GM12892 (cell line): ENCODE measurements at places on chromosomes 7 and 10.

- no peak for DNase-seq
Measured at GRCh38 chr10:269440-270074, 134.3 kb downstream of the ZMYND11 start.

GRCh38 chr7:82957521-82957920 is 205.2 kb downstream of the PCLO start:
- no peak for DNase-seq

DNA sequence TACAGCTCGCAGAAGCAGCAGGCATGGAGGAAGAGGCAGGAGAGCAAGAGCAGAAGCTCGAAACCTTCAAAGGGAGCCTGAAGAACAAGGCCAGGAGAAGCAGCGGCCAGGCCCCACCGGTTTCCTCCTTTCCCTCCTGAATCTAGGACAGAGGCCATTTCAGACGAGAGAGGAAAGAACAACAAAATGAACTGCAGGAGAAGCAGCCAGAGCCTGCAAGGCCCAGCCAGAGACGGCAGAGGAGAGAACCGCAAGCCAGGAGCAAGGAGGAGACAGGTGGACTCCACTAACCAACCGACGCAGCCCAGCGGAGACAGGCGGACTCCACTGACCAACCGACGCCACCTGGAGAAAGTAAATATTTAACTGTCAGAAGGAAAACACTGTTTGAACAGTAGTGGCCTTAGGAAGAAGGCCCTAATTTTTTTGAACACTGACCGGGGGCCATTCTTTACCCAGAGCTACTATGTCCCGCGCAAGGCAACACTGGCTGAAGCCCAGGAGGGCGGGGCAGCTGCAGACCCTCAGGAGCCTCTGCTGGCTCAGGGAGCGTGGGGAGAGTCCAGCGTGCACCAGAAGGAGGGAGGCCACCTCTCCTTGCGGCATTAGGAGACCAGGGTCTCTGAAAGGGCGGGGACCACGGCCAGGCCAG is 559.2 kb downstream of the PTPRN2 start:
- DNase-seq = no peak

- no peak for DNase-seq
Measured at GRCh38 chr10:129773359-129773990, 190.6 kb downstream of the EBF3 start.

- DNase-seq = no peak
Measured at GRCh38 chr10:57186201-57186600, 825.1 kb upstream of the ZWINT start.

- no peak for DNase-seq
Measured at GRCh38 chr10:74575191-74575720, 251.1 kb upstream of the KAT6B start.

DNA sequence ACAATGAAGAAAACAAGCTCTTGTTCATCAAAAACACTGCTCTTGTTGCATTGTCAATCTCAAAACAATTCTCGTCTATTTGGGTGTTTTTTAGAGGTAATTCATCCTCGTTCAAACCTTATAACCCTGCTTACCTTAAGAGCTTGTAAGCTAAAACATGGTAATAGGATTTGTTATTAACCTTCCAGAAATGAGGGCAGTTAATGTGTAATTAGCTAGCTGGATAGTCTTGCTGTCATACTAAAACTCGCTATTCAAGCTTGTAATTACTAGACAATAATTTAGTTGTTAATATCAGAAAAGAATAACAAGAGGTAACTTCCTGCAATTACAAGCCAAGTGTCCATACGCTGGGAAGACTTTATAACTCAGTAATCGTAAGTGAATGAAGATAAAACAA is 101.6 kb downstream of the UBE2H start:
- no peak for DNase-seq

GRCh38 chr10:58086144-58086762 is 181.4 kb downstream of the IPMK start:
- DNase-seq = no peak

DNA sequence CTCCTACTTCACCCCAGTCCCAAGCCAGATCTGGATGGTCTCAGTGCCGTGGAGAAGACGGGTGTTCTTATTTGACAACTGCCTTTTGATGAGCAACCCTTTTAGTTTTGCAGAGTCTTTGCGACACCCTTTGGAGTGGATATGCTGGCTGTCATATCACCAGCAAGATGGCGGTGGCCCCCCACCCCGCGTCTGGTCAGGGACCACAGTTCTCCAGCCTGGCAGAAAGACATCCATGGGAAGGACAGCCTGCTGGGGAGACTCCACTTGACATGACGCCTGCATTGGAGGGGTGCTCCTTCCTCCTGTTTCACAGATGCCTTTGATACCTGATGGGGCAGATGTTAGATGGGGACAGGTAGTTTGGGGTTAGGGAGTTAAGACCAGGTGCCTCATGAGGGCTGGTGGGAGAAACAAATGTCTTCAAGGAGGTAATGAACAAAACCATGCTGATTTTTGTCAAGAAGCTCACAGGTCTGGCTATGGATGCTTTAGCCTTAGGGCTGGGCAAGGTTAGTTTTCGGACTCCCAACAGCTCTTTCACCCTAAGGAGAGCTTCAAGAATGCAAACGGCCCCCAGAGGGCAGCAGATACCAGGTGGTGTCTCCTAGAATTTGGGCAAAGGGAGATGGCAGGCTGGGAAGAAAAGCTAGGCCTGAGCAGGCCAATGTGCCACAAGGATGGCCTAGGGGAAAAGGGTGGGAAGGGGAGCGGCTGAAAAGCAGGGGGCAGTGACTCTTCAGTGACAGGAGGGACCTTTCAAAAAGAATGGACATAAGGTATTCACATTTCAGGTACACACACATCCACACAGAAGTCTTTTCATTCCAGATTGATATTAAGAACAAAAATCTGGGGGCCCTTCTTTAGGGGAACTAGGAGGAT is 95.2 kb downstream of the CLEC2L start:
- DNase-seq = no peak

DNA sequence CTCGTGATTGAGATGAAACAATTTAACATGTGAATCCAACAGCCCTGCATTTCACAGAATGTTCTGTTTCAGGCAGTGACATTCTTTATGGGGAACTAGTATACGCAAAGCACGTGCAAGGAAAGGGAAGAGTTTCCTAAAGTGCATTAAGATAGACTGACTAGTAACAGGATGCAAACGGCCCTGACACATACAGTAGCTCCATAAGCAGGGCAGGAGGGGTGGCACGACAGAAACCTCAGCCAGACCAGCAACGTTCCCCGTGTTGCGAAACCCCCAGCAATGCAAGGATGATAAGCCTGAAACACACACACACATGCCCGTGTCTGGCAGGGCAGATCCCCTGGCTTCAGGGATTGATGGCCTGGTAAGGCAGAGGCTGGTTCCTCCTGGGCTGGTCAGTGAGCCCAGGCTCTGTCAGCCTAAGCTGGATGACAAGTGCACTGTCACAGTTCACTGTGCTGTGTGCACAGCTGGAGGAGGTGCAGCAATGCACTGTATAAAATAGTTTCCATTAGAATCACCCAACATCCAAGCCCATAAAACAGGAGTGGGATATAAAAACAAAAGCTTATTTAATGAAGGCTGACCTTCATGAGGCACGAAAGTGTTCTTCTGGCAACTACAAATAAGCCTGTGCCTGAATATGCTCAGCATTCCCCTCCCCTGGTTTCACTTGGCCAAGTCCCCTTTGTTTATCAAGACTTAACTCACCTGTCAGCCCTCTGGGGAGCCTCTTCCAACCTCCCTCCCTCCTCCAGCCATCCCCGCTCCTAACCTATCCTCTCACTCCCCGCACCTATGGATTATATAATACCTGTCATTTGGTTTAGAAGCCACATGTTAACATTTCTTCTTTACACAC is 88.8 kb downstream of the GSAP start:
- DNase-seq = no peak

DNA sequence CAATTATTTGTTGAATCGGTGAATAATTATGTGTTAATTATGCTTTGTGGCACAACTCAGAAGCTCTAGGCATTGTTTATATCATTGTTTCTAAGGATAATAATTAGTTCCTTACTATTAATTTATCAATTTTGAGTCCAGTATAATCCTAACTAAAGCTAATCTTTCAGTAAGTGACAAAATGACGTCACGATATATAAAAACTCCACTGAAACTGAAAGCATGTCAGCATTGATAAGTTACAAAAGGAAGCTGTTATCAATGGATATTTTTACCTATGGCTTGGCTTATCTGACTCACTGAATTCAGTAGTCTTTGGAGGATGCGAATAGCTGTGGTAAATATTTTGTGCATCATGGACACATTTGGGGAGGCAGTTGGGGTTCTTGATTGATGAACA is 793.1 kb downstream of the NXPH1 start:
- no peak for DNase-seq

- DNase-seq = no peak
Measured at GRCh38 chr10:9819756-9820494, 1197.7 kb upstream of the CELF2 start.

DNA sequence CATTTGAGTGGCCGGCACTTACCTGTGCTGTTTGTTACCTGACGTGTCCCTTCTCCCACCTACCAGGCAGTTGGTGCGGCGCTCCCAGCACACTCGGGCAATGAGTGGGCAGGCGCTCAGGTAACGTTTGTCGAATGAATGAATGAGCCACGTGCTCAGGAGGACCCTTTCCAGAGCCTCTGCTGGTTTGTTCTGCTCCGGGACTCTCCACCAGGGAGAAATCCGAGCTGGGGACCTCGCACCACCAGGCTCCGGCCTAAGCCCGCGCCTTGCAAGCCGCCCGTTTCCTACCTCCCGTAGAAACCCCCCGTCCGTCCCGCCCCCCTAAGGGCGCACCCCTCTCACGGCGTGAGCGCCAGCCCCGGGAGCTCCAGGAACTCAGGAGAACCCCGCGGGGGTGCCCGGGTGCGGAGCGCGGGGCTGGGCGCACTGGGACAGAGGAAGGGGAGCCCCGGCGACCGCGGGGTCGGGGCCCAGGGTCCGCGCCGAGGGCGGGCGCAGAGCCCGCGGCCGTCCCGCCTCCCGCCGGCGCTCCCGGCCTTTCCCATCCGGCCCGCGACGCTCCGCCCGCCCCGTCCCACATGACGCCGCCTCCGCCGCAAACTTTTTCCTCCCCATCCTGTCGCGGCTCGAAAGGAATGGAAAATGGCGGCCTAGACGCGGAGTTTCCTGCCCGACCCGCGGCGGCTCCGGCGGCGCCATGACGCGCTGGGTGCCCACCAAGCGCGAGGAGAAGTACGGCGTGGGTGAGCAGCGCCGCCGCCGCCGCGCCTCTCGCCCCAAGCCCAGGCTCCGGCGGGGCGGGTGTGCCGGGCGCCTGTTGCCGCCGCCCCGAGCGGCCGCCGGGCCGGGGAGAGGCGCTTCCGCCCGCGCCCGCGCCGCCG is at the start of gene DOCK1:
TSS of gene DOCK1 (plus strand) at position 611 of the 884 bp plus-strand sequence. CDS start at position 701, 90 bp downstream.
- no peak for DNase-seq

- peak; percentile 63 for DNase-seq
Measured at GRCh38 chr7:45259966-45260646, 102.5 kb downstream of the RAMP3 start.

GRCh38 chr10:73876971-73877370 is 2.6 kb upstream of the CAMK2G start:
- no peak for DNase-seq

DNA sequence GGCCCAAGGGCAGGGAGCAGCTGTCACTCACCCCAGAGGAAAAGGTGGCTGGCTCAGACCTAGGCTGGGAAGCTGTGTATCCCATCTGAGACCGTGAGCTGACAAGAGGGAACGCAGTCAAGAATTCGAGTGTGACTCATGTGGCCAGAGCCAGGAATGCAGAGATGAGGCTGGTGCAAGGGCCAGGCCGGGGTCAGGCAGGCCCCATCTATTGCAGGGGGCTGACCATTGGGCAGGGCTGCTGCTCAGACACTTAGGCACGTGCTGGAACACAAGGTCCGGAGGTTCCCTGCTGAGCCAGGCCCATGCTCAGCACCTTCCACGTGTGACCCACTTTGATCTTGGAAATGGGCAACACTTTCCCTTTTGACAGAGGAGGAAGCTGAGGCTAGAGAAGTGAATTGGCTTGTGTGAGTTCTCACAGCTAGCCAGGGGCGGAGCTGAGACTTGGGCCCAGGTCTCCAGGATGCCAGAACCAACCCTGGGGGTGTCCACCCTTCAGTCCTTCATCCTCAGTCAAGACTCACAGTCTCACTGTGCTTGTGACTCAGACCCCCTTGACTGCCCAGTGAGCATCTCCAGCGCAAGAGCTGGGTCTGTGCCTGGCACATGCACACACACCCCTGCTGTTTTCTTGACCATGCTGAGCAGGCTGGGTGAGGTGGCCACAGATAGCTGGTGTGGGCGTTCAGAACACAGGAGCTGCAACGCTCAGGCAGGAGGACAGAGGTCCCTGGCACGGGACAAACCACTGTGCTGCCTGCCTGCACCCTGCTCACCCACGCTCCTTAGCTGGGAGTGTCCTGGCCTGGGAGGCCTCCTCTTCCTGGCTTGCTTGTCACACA is 47.6 kb upstream of the PPIF start:
- DNase-seq = no peak

DNA sequence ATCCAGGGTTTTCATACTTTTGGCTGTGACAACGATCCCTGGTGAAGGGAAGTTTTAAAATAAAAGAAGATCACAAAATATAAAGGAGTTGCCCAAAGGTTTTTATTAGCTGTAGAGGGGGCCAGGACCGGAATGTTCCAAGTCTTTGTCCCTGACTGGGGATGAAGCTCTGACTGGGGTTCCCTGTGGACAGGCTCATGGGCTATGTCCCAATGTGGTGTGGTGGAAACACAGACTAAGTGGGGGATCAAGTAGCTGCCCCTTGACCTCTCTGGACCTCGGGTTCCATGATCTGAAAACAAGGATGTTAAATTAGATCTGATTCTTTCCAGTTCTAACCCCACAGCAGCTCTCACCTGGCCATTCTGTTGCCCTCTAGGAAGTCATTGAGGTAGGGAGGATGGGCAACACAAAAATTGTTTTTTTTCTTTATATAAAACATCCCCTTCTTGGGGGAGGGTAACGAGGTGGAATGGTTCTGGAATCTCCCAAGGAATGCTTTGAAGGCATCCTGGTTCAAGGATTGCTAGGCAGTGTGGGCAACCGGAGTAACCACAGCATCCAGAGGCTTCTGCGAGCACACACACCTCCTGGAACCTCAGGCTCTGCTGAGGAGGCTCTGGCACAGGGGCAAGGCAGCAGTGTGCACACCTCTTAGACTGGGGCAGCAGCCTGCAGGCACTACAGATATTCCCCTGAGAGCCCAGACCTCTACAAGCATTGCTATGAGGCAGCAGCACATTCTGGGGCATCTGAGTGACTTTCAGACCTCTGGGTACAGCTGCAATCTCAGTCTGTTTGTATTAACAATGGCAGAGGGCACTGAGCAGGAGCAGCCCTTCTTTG is 21.4 kb upstream of the CRYGN start:
- no peak for DNase-seq

GRCh38 chr7:30041526-30042269 is 13.5 kb downstream of the PLEKHA8 start:
- no peak for DNase-seq

- no peak for DNase-seq
Measured at GRCh38 chr10:123666318-123667236, at the start of gene GPR26. Gene GPR26 (plus strand): TSS chr10:123666355. CDS start chr10:123666408, 53 bp downstream.
